SK-N-DZ (cell line): ENCODE measurements at places on chromosomes 2 and 18.
A peak's percentile ranks its signal among the peaks of the same experiment; 100 is the strongest.

DNA sequence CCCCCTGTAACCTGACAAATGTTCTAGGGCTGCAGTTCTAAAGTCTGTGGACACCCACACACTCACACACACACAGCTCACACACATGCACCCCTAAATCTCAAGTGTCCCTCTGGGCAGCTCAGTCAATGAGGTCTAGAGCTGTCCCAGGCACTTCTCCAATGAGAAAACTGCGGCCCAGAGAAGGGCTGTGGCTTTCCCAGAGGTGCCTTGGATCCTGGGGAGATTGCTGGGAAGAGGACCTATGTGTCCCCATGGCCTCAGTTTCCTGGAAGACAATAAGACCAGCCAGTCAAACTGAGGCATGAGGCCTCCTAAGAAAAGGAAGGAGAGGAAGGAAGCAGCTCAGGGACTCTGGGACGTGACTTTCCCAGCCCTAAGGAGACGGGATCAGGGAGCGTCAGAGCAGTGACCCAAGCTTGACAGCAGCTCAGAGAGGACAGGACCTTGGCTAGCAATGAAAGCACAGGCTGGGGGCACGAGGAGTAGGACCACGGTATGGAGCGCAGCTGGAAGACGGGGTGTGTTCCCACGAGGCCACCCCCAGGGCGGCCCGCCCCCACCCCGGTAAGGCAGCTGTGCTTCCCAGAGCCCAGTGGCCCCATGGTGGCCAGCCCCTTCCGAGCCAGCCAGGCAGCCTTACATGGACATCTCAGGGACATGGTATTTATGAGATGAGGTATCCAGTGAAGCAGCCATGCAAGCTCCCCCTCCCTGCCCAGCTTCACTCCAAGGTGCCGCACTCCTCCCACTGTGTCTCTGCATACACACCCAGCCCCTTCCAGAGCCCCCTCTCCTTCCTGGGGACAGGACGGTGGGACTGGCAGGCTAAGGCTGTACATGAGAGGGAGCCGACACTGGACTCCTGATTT is 46.0 kb downstream of the TNS1 start:
- DNase-seq, result no peak

GRCh38 chr2:57849843-57850242 is 196.8 kb upstream of the VRK2 start:
- no peak for DNase-seq

DNA sequence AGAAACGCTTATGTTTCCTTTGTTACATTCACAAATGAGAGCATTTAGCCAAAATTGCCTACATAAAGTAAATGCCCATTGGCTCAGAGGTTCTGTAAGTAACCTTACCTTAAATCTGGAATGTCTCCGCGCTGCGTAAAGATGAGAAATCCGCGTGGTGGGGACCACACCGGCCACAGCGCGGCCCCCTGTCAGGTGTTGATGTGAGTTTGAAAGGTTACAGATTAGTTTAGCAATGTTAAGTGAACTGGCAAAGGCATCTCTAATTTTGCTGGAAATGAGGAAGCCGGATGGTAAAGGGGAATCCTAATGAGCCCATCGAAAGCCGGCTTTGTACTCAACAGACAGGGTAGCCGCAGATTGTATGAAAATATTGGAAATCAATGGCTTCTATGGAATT is 11.8 kb downstream of the SALL3 start:
- DNase-seq, result no peak

- no peak for DNase-seq
Observed at GRCh38 chr18:24300703-24301102, 96.9 kb downstream of the OSBPL1A start.

- DNase-seq, result no peak
Observed at GRCh38 chr18:5144629-5145028, 52.4 kb downstream of the AKAIN1 start.

DNA sequence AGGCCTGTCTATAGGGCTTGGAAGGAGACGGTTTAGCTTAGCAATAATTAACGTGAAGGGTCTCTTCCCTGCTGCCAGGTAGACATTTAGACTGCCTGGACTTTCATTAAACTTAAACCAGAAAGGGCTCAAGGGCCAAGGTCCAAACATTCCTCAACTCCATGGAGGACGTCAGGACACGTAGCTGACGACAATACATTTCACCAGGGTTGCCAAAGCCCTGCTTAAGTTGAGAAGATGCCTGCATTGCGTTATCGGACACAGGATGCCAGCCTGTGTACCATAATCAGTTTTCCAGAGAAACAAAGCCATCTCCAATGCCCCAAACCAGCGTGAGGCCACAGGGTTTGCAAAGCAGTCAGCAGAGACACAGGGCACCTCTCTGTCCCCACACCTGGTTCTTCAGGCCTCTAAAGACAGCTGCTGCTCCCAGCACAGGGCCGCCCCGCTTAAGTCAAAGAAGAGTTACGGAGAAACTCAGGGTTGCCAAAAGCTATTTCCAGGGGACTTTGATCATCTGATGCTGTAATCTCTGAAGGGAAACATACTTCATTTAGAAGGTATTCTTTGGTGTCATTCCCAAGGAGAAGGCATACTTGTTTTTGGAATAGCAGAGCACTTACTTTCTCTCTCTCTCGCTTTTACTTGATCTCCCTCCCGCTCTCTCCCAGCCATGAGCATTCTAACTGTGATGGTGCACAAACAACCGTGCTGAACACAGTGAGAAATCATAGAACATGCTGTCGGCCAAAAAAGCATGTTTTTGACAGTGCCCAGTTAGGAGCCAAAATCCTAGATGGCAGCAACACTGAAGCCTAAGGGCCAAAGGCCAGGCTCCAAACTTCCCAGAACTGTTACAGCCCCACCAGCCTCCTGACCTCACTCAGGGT is 46.0 kb downstream of the TTC32 start:
- DNase-seq, result no peak

DNA sequence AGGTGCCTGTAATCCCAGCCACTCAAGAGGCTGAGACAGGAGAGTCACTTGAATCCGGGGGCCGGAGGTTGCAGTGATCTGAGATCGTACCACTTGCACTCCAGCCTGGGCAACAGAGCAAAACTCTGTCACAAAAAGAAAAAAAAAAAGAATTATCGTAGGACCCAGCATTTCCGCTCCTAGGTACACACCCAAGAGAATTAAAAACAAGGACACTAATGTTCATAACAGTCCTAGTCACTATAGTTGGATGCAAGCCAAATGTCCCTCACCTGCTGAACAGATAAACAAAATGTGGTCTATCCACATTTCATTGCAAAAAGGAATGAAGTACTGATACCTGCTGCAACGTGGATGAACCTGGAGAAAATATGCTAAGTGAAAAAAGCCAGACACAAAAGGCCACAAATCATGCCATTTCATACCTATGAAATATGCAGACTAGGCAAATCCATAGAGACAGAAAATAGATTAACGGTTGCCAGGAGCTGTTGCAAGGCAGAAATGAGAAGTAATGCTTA is 21.2 kb downstream of the ADRA2B start:
- no peak for DNase-seq

DNA sequence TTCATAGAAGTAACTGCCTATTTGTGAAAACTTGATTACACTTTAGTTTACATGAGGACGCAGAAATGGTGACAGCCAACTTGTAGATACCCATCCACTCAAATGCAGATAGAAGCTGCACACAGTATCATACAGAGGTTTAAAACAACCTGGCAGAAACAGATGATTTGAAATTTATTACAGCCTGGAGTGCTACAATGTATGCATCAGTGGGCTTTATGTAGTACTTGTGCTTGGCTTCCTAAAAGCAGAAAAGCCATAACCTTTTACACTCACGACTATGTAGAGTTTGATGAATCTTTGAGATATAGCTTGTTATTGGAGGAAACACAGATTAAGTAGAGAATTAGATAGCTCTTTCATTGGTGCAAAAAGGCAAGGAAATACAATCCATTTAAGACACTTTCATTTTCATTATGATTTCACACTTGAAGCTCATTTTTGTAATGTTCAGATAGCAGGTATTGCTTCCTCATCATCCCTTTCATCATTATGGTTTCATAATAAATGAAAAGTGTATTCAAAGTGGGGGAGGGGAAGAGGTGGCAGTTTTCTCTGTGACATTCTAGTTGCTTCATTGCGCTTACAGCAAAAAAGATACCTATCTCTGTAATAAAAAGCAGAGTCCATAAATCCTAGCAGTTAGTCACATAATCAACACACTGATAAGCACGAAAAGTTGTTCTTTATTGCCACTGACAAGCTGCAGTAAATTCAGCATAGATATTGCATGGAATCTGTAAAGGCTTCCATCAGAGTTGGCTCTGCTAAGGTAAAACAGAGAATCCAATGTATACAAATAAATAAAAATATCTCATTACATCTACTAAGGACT is 789.8 kb upstream of the FSHR start:
- DNase-seq, result peak; percentile 88

DNA sequence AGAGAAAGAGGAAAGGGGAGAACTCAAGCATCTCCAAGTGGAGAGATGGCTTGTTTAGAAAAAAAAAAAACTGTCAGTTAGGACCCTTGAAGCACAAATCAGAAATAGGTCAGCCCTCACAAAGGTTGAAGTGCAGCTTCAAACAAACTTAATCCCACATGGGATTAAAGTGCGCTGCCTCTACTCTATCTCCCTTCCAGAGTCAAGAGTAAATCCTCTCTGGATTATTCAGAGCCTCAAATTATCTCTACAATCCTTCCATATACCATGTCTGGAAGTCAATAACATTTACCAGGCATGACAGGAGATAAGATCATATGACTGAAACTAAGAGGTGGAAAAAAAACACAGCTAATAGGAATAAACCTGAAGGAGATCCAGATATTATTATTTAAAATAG is 69.8 kb downstream of the SMAD7 start:
- DNase-seq, result no peak

GRCh38 chr2:133426791-133427190 is 141.5 kb downstream of the NCKAP5 start:
- no peak for DNase-seq

- DNase-seq, result no peak
Observed at GRCh38 chr18:24986666-24987302, 365.2 kb downstream of the ZNF521 start.

DNA sequence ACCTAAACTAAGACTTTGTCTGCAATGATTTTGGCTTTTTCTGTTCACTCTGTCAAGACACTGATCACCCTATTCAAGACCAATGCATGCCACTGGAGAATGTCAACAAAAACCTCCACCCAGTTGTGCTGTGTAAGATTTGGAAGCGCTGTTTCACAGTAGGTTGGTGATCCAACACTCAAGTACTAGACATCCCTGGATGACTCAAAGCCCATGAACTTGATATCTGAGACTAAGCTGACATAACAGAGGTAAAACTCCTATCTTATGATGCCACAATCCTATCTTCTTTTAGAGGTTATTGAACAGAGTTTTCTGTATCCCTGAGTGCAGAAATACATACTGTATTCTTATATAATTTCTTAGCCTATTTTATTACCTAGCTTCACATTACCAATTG is 251.3 kb upstream of the ETAA1 start:
- no peak for DNase-seq

GRCh38 chr18:46628206-46628605 is 28.8 kb downstream of the LOXHD1 start:
- no peak for DNase-seq
